ENCODE measurements at places on chromosomes 2 and 18.

GRCh38 chr2:15492773-15493325, 68.3 kb downstream of the NBAS start:
- no peak for DNase-seq

- DNase-seq, result no peak
Measured at GRCh38 chr2:109715313-109715805, 78.7 kb upstream of the RGPD5 start.

DNA sequence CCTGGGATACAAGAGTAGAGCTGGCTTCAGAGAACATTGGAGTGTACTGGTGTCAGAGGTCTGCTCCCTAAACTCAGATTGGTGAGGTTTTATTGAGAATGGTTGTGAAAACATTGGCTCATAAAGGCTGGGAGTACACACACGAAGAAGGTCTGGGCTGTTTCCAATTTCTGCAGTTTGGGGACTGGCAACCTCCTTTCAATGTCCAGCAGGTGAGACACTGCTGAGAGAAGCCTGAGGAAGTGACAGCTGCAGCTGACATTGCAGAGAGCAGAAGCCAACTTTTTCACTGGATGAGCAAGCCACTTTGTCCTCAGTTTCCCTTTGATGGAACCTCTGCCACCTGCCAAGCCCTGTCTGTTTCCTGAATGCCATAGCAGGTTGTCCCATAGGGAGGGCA, 346.6 kb upstream of the SPRED2 start:
- DNase-seq, result no peak

- DNase-seq, result no peak
Measured at GRCh38 chr2:45643543-45644542, 7.6 kb upstream of the PRKCE start.

GRCh38 chr2:97995026-97995733, 568 bp downstream of the TMEM131 start:
- DNase-seq, result peak; percentile 64

GRCh38 chr2:216637472-216637871, 4.3 kb downstream of the IGFBP2 start:
- DNase-seq, result no peak

DNA sequence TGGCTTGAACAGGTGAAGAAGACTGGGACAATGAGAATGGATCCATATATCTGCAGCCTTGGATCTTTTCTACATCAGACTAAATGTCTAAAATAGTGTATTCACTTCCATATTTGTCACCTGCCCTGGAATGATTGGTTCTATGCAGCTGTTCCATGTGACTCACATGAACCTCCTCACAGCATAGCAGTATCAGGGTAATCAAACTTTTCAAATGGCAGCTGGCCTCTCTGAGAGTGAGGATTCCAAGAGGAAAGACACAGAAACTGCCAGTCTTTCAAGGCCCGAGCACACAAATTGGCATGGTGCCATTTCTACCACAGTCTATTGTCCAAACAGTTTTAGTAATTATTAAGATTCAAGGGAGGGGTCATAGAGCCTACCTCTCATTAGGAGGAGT, 859.3 kb downstream of the BCL11A start:
- no peak for DNase-seq

GRCh38 chr18:54532222-54532621, 58.8 kb upstream of the DYNAP start:
- no peak for DNase-seq

DNA sequence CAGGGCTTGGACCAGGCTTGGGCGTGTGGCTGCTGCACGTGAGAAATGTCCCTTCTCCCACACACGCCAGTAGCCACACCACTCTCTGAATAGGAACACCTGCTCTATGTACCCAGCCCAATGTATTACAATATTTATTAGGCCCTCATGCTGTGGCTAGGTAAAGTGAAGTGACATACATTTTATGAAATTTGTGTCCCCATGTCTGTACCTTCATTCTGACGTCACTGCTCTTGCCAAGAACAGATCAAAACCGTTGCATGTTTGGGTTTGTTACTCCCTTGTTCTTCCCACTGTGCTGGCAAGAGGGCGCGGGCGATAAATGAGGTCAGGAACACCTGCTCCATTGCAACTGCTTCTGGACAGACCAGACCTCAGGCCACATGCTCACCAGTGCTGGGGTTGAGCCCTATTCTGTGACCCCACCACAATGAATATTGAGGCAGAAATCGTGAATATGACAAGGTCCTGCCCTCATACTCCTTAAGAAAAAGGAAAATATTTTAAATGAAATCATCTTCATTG, 436.4 kb upstream of the SALL3 start:
- DNase-seq, result no peak

- DNase-seq, result no peak
Measured at GRCh38 chr2:159086826-159087225, 118.4 kb downstream of the TANC1 start.

GRCh38 chr2:9380702-9381628, 42.4 kb downstream of the ITGB1BP1 start:
- peak; percentile 80 for DNase-seq

- DNase-seq, result no peak
Measured at GRCh38 chr18:63099848-63100629, 219.5 kb downstream of the BCL2 start.

- no peak for DNase-seq
Measured at GRCh38 chr2:28280619-28281018, 112.0 kb upstream of the FOSL2 start.

DNA sequence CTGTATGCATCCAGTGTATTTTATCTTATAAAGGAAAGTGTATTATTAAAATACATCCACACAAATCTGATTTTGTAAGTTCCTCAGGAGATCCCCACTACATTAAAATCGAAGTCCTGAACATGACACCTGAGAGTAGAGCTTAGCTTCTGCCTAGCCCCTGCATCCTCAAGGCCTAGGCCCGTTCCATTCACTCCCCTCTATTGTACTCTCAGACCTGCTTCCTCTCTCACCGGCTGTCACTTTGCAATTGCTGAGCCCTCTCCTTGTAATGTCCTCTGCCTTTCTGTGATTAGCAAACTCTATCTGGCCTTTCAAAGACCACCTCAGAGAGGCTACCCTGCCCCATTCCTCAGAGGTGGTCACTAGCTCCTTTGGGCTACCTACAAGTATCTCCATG, 160.8 kb downstream of the FTCDNL1 start:
- DNase-seq, result no peak

GRCh38 chr2:227480528-227480927, 8.6 kb downstream of the AGFG1 start:
- DNase-seq, result no peak

GRCh38 chr2:85428343-85428881, 9.9 kb downstream of the SH2D6 start:
- no peak for DNase-seq

DNA sequence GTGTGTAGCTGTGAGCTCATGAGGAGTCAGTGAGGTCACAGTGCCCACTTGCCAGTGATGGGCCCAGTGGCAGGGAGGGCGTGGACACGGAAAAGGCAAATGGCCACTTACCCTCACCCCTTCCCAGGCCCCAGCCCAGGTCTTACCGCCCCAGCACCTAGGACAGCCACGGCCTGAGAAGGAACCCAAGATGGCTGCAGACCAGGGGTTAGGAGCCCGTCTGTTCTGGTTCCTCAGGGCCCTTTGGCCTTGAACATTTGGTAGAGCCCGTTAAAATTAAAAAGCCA, 74.1 kb downstream of the EMX1 start:
- no peak for DNase-seq

DNA sequence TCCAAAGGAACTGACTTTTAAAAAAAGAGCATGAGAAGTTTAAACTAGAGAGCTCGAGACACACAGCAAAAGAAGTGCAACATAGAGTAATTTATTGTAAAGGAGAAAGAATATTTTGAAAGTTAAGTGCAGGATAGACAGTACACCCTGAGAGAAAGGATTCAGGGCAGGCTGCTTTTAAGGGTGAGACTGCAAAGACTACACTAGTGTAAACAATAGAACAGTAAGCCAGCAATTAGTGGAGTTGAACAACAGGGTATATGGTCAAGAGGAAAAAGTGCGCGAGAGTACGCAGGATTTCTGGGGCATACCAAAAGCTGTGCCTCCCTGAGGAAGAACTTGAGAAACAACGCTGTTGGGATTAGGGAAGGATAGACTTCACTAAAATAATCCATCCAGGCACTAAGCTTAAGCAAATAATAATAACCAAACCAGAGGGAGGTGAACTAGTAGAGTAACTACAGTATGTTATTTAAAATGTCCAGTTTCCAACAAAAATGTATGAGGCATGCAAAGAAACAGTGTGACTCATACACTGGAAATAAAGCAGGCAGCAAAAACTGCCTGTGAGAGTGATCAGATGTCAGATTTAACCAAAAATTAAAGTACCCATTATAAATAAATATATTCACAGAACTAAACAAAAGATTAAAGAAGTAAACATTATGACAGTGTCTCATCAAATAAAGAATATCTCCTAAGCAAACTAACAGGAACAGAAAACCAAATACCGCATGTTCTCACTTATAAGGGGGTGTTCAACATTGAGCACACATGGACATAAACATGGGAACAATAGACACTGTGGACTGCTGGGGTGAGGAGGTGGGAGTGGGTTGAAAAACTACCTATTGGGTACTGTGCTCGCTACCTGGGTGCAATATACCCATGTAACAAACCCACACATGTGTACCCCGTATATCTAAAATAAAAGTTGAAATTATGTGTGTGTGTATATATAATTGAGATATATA, 40.5 kb upstream of the EMILIN2 start:
- DNase-seq, result no peak

- DNase-seq, result no peak
Measured at GRCh38 chr2:40420478-40420877, 31.4 kb downstream of the SLC8A1 start.

GRCh38 chr2:131123192-131123591, 18.1 kb downstream of the PLEKHB2 start:
- DNase-seq, result no peak

DNA sequence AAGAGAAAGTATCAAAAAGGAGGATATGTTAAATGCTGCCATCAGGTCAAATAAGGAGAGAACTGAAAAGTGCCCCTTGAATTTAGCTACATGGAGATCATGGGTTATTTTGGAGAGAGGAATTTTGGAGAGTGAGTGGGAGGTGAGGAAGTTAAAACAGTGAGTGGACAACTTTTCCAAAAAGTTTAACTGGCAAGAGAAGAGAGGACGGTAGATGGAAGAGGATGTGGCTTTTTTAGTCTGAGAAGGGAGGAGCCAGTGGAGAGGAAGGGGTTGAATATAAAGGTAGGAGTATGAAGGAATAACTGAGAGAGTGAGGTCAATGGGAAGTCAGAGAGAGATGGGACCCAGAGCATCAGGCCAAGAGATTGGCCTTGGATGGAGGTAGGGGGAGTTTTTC, 62.5 kb upstream of the NFE2L2 start:
- DNase-seq, result no peak

- no peak for DNase-seq
Measured at GRCh38 chr2:72205504-72205881, 57.8 kb upstream of the CYP26B1 start.

DNA sequence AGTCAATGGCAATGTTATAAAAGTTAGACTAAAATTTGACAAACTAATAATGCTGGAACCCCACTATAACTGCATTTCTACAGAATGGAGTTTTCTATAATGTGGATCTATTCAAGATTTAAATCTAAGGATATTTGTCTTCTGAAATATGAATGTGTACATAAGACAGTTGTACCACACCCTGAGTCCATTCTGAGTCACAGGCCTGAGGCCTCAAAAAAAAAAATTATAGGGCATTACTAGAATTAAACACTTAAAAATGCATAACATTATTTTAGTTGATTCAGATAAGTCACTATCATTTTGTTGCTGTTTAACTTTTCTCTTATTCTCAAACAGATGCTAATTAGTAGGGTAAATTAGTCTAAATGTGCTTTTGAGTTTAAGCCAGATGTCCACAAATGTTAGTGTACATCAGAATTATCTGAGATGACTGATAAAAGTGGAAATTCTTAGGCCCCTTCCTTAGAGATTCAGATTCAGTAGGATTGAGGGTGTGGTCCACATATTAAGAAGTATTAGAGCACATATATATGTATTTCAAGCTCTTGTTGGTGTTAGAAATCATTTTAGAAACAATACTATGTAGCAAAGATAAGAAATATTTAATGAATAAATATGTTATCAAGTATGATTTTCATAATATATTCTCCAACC, 42.4 kb upstream of the COL5A2 start:
- DNase-seq, result peak; percentile 50

DNA sequence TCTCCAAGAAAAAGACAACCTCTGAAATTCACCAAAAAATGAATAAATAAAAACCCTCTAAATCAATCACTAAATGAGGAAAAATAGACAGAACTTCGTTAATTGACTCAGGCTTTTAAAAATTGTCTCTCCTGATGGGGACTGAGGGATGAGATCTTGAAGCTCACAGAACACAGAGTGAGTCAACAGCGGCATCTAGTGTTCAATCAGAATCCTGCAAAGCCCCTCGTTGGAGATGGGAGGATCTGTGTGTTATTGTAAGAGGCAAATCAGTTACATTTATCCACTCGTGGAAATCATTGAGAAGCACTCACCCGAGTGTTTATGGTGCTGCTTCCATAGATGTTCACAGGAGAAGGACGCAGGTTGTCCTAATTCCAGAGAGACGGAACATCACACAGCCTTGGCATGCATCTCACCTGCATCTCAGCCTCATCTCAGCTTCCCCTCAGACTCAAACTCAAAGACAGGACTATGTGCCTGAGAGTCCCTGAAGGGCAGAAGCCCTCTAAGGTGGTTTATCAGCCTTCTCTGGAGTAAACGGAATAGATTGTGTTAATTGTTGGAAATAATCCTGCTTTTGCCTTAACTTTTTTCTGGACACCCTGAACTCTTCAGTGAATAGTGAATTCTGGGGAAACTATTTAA, 82.0 kb downstream of the MREG start:
- peak; percentile 80 for DNase-seq

- DNase-seq, result no peak
Measured at GRCh38 chr2:8546612-8547283, 135.1 kb upstream of the ID2 start.

GRCh38 chr2:61816480-61817355, 37.1 kb downstream of the FAM161A start:
- DNase-seq, result no peak

GRCh38 chr2:61993422-61994024, 88.0 kb downstream of the COMMD1 start:
- peak; percentile 2 for DNase-seq

GRCh38 chr2:20583425-20583881, 67.4 kb downstream of the HS1BP3 start:
- no peak for DNase-seq

GRCh38 chr18:41532344-41533086, 422.5 kb upstream of the PIK3C3 start:
- DNase-seq, result no peak

GRCh38 chr18:24914685-24915084, 437.3 kb downstream of the ZNF521 start:
- DNase-seq, result no peak

DNA sequence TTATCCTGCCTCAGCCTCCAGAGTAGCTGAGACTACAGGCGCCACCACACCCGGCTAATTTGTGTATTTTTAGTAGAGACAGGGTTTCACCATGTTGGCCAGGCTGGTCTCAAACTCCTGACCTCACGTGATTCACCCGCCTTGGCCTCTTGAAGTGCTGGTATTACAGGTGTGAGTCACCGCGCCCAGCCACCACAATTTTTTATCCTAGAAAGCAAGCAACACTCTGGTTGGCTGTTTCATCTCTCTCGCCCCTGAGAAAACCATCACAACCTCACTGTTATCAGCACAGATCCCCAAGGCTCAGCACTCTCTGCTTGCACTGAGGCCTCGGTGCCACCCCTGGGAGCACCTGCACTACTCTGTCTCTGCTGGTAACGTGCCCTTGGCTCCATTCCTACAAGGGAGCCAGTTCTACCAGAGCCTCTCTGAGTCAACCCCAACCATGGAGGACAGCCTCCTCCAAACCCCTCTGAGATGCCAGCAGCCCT, 134.8 kb upstream of the AGAP1 start:
- DNase-seq, result no peak

All from HS-5 (cell line).